T-cell (primary cell): ENCODE measurements at places on chromosomes 6 and 20.

DNA sequence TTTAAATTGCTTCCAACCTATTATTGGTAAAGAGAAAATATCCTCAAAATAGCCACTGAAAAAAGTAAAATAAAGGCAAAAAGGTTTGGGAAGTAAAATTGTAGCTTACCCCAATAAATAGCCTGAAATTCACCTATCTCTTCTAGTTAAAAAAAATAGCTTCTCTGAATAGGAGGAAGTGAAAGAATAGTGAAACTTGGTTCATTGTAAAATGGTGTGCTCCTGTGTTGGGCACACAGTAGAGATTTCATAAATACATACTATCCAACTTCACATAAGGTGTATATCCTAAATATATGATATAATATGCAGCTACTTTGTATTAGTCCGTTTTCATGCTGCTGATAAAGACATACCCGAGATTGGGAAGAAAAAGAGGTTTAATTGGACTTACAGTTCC, 45.3 kb downstream of the CDK19 start:
- DNase-seq = no peak

DNA sequence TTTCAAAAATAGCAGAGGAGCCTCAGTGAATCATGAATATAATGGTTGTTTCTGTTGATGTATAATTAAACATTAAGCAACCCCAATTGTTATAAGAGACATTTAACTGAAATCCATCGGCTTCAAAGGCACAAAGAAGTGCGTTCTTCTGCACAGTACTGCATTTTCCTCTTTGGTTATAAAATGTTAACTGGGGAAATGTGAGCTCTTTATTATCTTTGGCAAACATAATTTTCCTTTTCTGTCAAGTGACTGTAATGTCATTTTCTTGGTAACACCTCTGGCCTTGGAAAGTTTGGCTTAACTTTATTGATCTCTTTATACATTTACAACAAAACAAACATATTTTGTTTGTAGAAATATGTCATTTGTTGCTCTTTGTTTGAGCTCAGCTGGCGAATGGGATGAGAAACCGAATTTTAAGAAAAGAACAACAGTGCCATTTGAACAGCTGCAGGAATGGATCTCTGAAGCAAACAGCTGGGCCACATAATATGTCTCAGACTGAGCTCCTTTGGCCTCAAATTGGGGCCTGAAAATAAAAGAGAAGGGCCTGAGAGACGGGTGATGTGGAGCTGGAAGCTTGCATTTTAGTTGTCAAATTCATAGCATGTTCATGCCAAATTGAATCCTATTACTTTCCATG, 427.0 kb upstream of the SPTLC3 start:
- no peak for DNase-seq

DNA sequence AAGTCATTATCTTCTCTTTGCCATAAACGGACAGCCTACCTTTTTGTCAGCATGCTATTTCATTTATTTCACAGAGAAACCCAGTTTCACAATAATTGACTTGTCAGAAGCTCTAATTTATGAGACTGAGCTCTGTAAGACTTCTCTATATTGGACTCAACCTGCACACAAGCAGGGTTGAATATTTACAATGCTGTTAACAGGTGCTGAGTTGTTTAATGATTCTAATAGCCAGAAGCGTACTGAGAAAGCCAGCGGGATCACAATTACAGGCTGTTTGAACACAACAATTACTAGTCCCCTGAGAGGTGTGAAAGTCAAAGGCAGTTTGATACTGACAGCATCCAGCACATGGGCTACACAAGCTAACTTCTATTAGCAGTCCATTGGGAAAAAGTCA, 128.2 kb upstream of the SIM1 start:
- no peak for DNase-seq

DNA sequence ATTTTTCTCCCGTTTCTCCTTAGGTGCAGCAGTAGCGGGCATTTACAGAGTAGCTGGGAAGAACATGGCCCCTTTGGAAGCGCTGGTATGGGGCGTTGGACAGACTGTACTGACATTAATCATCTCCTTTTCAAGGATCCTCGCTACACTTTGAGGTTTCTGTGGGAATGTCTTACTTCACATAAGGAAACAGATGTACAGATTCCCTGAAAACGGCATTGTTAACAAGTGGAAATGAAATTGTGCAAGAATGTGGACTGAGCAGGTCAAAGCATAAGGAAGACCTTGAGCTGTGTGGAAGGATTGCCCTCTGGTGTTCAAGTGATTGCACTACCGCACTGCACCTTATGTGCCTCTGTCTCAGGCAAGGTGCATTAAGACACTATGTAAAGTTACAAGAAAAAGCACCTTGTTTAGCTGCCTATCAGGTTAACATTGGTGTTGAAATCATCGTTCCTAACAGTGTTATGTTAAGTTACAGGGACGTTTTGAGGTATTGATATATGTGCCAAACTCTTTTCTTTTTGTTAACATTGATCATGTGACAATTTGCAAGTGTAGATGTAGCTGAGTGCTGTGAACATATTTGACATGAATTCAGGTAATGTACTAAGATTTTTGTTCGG, 38.0 kb downstream of the TMEM170B start:
- peak; percentile 27 for DNase-seq

GRCh38 chr6:11963756-11964500, 48.2 kb upstream of the HIVEP1 start:
- DNase-seq = no peak

GRCh38 chr20:7990385-7990784, 29.2 kb downstream of the TMX4 start:
- no peak for DNase-seq

DNA sequence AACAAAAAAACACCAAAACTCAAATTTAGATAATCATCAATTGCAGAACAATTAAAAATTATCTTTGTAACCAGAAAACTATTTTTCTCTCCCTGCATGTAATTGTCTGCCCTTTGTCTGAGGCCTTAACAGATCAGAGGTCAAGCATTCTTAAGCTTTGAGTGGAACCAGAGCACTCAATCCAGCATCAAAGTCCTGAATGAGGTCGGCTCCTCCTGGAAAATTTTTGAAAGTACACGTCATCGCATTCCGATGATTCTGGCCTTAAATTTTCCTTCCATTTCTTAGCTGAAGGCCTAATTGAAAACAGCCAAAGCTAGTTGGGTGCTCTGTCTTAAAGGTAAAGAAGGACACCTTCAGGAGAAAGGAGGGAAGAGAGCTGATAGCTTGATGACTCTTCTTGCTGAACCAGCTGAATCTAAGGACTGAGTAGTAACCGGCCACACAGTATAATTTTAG, 510.2 kb upstream of the SULF2 start:
- no peak for DNase-seq

DNA sequence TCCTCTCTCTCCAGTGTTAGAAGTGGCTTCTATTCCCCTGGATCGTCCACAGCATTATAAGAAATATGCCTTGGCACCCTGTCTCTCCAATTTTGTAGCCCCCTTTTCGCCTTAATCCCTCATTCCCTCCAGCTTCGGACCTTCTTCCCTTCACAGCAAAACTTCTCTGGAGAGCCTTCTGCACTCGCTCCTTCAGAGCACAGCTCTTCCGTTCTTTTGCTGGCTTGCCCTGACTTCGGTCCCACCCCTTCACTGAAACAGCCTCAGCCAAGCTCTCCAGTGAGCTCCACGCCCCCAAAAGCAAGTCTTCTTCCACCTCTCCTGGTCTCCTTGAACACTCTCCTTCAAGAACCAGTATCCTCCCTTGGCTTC, 134.7 kb upstream of the RNF24 start:
- no peak for DNase-seq

- DNase-seq = no peak
Observed at GRCh38 chr6:1593958-1594314, 15.8 kb upstream of the FOXC1 start.

GRCh38 chr20:57613481-57613921, 6.7 kb downstream of the ZBP1 start:
- no peak for DNase-seq

DNA sequence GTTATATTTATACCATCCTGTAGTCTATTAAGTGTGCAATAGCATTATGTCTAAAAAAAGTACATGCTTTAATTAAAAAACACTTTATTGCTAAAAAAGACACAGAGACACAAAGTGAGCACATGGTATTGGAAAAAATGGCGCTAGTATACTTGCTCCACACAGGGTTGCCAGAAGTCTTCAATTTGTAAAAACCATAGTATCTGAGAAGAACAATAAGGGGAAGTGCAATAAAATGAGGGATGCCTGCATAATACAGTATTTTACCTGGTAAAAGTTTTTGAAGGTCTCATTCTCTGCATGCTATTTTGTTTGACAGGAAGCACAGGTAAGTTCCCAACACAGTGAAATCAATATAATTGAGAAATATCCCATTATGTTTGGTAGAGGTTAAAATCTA, 1.6 kb downstream of the NOX3 start:
- no peak for DNase-seq

GRCh38 chr6:12032783-12033573, 20.9 kb downstream of the HIVEP1 start:
- DNase-seq = no peak

- no peak for DNase-seq
Observed at GRCh38 chr6:134607411-134607810, 289.5 kb upstream of the SGK1 start.

DNA sequence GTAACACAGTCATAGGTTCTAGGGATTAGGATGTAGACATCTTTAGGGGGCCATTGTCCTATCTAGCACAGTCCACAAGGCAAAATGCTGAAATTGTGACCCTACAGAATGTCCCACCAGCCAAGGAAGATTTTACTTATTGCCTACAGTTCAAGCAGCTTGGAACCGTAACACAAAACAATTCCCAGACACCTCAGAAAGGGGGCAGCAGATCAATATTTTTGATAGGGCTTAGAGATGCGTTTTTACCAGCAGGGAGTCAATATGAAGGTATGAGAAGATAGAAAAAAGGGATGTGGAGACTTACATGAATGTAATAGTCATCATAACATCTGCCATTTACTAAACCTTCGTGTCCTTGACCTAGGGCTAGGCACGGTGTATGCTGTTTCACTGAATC, 81.0 kb downstream of the TMEM170B start:
- no peak for DNase-seq

DNA sequence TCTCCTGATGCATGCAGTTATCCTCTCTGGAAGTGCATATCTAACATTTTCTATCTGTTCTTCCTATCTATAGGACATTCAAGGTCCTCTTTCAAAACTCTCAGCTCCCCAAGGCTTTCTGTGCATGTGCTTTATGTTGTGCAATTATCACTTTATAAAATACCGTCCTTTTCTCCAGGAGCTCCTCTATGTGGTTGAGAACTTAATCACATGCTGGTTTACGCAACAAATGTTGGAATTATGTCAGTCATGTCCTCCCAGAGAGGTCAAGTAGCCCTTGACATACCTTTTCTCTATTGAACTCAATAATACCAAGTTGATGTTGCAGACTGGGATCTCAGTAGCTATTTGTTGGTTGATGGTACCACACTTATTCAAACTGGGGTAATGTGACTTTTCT, 388.4 kb downstream of the BTBD3 start:
- no peak for DNase-seq

- DNase-seq = no peak
Observed at GRCh38 chr6:142857233-142857761, 87.7 kb downstream of the HIVEP2 start.

DNA sequence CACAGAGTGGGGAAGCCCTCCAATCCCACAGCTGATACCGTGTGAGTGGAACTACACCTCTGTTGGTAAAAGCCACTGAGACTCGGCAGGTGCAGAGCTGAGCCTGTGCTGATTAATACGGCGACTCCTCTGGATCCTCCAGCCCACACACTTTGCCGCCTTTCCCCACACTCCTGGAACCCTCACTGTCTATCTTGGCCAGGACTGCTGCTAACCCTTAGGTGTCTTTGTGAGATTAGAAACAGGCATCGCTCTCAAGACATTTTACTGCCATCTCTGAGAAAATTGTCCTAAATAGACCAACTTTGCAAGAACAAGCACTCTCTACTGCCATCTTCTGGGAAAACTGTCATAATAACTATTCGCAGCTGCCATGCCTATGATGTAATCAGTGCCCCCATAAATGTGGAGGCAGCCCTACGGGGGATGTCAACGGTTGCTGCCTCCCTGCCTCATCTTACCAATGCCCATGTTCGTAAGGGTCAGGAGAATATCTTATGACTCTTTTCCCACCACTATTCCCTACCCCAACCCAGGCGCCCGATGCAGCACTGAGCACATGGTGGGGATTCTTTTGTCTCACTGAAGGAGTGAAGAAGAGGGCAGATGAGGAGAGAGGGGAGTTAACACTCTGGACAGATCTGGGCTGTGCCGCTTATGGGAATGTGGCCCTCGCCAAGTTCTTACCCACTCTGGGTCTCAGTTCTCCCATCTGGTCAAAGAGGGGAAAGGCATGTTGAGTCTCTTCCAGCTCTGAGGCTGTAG, 26.1 kb upstream of the KCNB1 start:
- DNase-seq = no peak

- DNase-seq = no peak
Observed at GRCh38 chr6:101730954-101731353, 337.4 kb downstream of the GRIK2 start.

GRCh38 chr20:61801857-61802442, 263.7 kb downstream of the TAF4 start:
- no peak for DNase-seq

- no peak for DNase-seq
Observed at GRCh38 chr6:82783587-82784236, 281.9 kb downstream of the UBE3D start.

GRCh38 chr6:51640021-51640420, 447.4 kb downstream of the PKHD1 start:
- DNase-seq = no peak

DNA sequence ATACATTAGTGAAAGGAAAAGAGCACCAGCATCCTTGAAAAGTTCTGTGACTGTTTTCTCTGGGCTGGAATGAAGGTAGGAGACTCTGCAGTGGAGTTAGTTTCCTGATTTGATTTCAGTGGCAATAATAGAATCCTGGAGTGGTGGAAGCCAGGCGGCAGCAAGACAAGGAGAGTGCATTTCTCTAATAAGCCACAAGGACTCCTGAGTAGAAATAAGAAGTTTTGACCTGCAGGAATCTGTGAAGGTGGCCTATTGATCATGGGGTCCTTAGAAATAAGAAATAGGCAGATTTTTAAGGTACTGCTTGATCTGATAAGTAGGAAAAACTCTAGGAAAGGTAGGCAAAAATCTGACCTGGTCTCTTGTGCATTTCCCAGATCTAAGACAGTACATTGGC, 68.4 kb upstream of the ELOVL5 start:
- no peak for DNase-seq

GRCh38 chr6:33632558-33633039, 11.5 kb downstream of the ITPR3 start:
- peak; percentile 46 for DNase-seq

DNA sequence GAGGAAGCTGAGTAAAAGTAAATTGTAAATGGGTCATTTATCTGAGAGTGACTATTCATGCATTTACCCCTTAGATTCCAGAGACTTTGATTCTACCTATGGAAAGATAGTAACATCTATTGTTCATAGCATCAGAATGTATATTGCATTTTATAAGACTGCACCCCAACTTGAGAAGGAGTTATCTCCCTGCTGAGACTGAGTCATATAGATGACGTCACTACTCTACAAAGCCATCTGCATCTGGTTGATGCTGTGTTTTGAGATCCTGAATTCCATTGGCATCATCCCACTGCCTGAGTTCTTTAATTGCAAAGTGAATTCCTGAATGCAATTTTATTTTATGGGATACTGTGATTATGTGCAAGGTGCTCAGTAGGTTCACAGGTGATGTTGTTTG, 444.0 kb upstream of the SLC35B3 start:
- no peak for DNase-seq

- DNase-seq = no peak
Observed at GRCh38 chr6:41774841-41775240, 4.9 kb downstream of the FRS3 start.
